ENCODE measurements at places on chromosomes 1 and 21. TPM values are rescaled to one million over a fixed set of nuclear protein-coding genes. Genes with fewer than 3 reads are reported as not detected.

- DNase-seq, result no peak
Measured at GRCh38 chr1:246281639-246282038, 225.4 kb downstream of the SMYD3 start.

DNA sequence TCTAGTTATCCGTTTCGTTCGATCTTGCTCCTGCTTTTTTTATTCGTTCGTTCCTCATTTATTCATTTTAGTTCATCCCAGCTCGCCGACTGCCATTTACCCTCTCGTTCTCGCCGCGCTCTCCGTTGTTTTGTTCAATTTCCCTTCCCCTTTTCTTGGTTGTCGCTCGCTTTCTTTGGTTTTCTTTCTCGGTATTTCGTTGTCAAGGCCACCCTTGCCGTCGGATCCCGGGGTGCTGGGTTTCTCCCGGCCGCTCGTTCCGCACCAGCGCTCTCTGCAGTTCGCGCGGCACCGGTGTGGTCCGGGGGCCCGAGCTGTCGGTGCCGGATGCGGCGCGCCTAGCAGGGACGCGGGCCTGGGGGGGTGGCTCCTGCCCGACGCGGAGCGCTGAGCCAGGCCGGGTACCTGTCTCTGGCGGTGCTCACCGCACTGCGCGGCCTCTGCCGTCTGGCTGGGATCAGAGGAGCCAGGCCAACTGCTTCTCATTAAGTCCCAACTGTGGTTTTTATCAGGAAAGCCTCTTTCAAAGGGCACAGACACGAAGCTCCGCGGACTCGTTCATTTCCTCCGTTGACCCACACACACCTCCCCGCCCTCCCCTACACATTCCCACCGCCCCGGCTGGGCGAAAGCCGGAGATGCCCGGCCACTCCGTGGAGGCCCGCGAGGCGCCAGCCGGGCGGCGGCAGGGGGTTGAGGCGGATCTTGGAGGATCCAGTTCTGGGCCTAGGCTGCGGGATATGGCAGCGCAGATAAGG, 1.6 kb downstream of the ALX3 start:
- DNase-seq, result no peak

GRCh38 chr1:39282537-39283216, 78.2 kb downstream of the MACF1 start:
- DNase-seq, result peak; percentile 85

DNA sequence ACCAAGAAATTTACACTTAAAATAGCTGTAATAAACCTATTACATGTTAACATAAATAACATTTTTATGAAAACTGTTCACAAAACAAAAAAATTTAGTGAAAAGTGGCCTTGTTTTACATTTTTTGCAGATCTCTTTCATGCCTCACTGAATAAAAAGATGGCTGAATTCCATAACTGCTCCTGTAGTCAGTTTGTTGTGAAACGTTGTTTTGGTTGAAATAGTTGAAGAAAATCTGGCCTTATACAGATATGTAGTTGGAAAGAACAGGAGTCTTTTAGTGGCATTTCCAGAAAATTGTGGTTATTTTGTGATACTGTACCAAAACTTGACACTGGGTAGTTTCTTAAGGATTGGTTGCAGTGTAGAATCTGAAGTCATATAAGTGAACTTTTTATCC, 18.1 kb downstream of the ITSN1 start:
- DNase-seq, result no peak

- DNase-seq, result no peak
Measured at GRCh38 chr21:42840411-42841155, 38.8 kb downstream of the WDR4 start.

- peak; percentile 92 for DNase-seq
Measured at GRCh38 chr1:234997896-234998741, 130.5 kb downstream of the TOMM20 start.

DNA sequence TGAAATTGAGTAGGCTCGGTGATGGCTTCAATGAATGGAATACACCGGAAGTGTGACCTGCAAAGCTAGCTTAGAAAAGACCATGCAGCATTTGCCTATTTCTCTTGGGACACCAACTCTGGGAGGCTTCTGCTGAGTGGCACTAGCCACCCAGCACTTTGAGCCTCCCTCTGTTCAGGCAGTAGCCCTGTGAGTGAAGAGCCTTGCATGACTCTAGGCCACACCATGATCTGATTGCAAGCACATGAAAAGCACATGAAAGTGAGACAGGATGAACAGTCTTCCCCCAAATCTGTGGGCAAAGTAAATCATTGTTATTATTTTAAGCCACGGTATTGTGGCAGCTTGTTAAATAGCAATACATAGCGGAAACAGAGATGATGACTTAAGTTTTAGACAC, 2.8 kb downstream of the CD48 start:
- no peak for DNase-seq

GRCh38 chr1:228376262-228376628, 30.4 kb downstream of the TRIM11 start:
- DNase-seq, result no peak

DNA sequence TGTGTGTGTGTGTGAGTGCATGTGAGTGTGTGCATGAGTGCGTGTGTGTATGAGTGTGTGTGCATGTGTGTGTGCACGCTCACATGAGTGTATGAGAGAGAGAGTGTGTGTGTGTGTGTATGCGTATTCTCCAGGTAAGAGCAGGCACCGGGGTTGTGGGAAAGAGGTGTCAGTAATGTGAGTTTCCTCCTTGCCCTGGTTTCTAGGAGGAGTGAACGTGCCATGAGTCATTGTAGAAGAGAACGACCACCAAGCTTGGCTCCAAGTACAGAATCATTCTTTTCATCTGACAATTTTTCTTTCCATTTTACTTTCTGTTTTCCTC, 79.1 kb downstream of the POFUT2 start:
- DNase-seq, result no peak

DNA sequence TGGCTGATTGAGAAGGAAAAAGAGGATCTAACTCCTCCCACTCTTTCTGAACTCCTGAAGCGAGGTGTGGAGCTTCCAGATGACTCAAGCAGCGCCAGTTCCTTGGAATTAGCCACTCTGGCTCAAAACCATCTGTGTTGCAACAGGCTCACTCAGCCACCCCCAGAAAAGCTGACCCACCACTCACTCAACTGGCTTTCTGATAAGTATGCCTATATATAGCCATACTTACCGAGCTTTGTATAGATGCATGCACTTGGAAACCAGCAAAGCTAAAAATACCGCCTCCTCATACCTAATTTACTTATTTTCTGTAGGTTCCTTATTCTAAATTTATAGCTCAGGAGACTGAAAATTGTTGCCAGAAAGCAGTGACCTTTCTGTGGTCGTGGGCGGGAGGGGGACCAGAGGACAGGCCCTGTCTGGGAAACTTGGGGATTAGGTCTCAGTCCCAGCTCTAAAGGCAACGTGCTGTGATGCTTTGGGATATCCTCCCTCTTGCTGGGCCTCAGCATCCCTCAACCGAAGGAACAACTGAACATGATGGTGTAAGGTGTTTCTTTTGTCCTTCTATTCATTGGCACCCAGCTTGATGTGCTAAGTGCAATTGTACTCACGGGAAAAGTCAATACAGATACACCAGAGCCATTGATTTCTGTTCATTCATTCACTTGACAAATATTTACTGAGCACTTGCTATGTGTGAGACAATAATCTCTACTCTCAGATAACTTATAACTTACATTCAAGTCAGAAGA, 65.7 kb downstream of the NENF start:
- no peak for DNase-seq

GRCh38 chr1:53754484-53755312, 15.7 kb upstream of the GLIS1 start:
- DNase-seq, result peak; percentile 81

GRCh38 chr1:48469616-48470480, 2.2 kb downstream of the SPATA6 start:
- peak; percentile 59 for DNase-seq

- DNase-seq, result no peak
Measured at GRCh38 chr1:154019269-154019668, 28.7 kb downstream of the RPS27 start.

DNA sequence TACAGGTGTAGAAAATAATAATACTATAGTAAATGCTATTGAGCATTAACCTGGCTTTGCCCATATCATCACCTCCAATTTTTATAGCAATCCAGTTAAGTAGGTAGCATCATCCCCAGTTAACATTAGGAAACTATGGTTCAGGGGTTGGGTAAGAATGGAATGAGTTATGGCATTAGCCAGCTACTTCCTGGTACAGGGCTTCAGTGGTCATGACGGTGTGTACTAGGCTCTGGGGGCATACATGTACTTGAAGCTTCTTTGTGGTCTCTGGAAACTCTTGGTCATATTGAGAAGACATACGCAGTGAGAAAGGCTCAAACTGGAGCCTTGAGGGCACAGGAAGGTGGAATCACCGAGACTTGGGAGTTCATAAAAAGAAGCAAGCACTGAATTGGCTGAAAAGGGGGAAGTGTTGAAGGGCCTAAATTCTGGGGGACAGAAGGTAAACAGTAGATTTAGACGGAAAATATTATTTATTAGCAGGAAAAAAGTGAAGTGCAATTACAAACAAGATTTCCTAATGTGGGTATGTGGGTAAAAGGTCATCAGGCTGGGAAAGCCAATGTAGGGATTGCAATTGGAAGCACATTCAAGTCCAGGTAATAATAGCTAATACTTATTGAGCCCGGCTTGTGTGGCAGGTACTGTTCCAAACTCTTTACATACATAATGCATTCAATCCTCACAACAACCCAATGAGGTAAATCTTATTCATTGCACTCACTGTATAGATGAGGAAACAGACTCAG, 114.2 kb upstream of the ATP1A1 start:
- no peak for DNase-seq

Gene C1QC
- not detected for total RNA-seq

Gene NSL1
- total RNA-seq, result 17.5 TPM

Gene MFAP2
- 1.3 TPM for total RNA-seq

Gene DRAXIN
- total RNA-seq, result 0.53 TPM

Gene KCNJ6
- 18.3 TPM for total RNA-seq

Gene FNBP1L
- total RNA-seq, result 14.9 TPM
